Kidney glomerular epithelial cell (primary cell): ENCODE measurements at places on chromosomes 13 and 19.

DNA sequence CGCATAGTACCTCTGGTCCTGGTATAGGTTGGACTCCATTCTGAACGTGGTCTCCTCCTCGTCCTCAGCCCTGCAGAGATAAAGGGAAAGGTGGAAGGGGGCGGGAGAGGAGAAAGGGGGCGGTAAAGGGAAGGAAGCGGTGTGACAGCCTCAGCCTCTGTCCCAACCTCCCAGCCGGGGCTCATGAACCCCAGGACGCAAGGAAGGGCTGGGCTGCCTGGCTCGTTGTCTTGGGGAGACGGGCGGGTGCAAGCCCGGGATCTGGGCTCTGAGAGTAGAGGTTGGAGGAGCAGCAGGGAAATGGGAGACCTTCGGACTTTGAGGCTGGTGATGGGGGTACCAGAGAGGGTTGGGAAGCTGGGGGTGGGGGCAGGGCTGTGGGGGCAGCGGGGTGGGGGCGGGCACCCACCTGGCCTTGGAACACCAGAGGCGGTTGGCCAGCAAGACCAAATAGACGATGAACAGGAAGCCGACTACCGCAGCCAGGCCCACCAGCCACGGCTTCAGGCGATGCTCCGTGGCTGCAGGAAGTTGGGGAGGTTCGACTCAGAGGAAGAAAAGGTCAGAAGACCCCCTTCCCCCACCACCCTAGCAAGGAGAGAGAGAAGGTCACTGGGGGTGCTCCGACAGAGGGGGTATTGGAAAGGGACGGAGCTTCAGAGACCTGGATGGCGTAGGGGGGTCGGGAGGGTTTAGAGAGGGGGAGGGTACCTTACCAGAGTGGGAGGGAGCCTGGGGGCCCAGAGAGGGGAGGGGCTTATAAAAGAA is 1.7 kb downstream of the SMIM24 start:
- DNase-seq: no peak

DNA sequence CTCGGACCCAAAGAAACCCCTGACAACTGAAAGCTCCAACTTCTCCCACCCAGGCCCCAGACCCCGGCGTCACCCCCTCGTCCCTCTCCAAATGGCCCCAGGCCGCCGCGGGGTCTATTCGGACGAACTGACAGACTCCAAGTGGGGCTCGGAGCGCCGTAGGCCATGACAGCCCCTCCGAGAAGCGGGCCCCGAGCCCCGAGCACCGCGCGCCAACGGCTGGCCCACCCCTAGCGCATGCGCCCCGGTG is 360 bp downstream of the DDX39A start:
- no peak for DNase-seq

GRCh38 chr19:6886277-6886897 is 992 bp upstream of the ADGRE1 start:
- no peak for DNase-seq

DNA sequence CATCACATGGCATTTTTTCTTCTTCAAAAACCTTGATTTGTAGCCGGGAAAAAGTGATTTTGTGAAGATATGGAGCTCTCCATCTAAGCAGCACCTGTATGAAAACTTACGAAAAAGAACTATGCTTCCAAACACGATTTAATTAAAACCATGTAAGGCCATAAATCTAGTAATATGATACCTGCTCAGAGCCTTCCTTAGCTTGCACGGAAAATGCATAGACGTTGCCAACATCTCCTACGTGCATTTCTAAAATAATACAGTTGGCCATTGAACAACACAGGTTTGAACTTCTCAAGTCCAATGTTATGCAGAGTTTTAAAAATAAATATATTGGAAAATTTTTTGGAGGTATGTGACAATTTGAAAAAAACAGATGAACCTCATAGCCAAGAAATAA is 59.1 kb upstream of the RNF113B start:
- DNase-seq: no peak

DNA sequence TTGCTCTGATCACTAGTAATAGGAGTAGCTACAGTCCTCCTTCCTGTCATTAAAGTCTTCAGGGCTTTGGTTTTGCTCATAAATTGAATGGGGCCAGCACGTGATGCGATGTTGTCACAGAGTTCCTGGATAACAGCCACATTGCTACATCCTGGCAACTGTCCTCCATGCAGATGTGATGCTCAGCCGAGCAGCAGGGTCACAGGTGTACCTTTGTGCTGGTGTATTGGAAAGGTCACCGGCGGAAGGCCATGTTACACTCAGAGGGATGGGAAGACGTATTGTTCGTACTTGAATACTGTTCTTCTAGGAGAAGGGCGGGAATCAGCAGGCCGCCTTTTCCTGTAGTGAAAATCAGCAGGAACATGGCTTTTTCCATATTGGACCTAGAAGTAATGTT is 713.8 kb upstream of the GPC6 start:
- DNase-seq: no peak
